ENCODE measurements at places on chromosomes 6 and 20. TPM values are rescaled to one million over a fixed set of nuclear protein-coding genes. Genes with fewer than 3 reads are reported as not detected.

MMP24OS gene
- total RNA-seq: 34.0 TPM

KIAA0408 gene
- 16.4 TPM for total RNA-seq

SOBP gene
- 0.27 TPM for total RNA-seq

TCFL5 gene
- 4.5 TPM for total RNA-seq

HLA-DQB2 gene
- 7.1 TPM for total RNA-seq

MUC22 gene
- total RNA-seq: not detected

BRD2 gene
- 336 TPM for total RNA-seq

ARFGEF3 gene
- 0.15 TPM for total RNA-seq

MAPK13 gene
- 28.8 TPM for total RNA-seq

TUBB gene
- 905 TPM for total RNA-seq

SIRPA gene
- not detected for total RNA-seq

SCGN gene
- not detected for total RNA-seq

PTCRA gene
- not detected for total RNA-seq

F13A1 gene
- total RNA-seq: not detected

GPX5 gene
- not detected for total RNA-seq

EDN3 gene
- not detected for total RNA-seq

RSPO3 gene
- total RNA-seq: not detected

All from T-helper 1 cell treated with Interleukin-12 subunit alpha and Interleukin-12 subunit beta and Interleukin-4 antibody, amounts not matched to agents 30 ng/mL and 1 ng/mL, for 36 hours (primary cell).